ENCODE measurements at places on chromosomes 5 and 9.

DNA sequence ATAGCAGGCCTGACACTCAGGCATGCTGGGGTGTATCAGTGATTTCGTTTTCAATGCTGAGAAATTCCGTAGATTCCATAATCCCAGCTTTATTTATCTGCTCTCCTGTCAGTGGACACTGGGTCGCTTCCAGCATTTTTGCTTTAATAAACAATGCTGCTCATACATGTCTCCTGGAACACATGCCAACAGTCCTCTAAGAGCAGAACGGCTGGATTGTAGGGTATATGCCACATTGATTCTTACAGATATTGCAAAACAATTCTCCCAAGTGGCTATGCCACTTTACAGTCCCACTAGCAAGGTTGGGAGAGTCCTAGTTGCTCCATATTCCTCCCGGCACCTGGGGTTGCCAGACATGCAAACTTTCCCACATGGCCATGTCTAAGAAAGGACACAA is 81.9 kb downstream of the RAPGEF1 start:
- DNase-seq = no peak

DNA sequence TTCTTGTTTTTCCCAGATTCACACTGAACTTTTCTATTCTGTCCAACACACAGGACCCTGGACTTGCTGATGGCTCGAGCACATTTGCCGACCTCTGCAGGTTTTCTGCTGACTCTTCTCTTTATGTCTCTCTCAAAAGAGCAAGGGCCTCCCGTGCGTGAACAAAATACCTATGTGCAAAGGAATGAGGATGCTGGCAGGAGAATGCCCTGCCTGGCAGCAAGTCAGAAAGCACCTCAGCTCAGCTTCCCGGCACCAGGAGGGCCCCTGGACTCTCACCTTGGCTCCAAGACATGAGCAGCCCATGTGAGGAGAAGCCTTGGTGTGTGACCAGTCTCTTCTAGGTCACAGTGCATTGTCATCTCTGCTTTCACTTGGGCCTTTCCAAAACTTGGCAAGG is 36.1 kb downstream of the PAPPA start:
- DNase-seq = no peak

DNA sequence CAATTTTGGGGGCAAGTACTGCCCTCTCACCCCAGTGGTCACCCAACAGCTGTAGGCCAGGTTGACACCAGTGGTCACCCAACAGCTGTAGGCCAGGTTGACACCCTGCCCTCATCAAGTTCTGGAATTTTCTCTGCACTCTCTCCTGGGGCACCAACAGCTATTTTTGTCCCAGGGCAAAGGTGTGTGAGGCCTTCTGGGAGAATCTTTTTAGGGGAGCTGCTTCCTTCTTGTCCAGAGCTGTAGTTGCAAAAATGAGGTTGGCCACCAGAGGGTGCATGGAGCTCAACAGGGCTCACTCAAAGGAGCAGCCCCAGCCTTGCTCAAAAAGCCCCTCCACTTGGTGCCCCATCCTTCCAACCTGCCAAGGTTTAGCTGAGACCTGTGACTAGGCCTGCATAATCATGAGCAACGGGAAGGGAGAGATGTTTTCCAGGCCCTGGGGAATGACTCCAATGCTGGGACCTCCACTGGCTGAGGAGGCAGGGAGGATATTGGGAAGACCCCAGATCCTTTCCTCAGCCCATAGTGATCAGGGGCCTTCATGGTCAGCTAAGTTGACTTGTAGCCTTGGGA is 10.6 kb upstream of the P4HA2 start:
- DNase-seq = no peak

- DNase-seq = no peak
These were observed 449.8 kb downstream of the ISL1 start for GRCh38 chr5:51832934-51833470.

- DNase-seq = no peak
These were observed 168.2 kb downstream of the RNF180 start for GRCh38 chr5:64333886-64334285.
